ENCODE measurements at places on chromosomes 1 and 21.

GRCh38 chr1:64948216-64948615, 18.1 kb downstream of the JAK1 start:
- DNase-seq: no peak

DNA sequence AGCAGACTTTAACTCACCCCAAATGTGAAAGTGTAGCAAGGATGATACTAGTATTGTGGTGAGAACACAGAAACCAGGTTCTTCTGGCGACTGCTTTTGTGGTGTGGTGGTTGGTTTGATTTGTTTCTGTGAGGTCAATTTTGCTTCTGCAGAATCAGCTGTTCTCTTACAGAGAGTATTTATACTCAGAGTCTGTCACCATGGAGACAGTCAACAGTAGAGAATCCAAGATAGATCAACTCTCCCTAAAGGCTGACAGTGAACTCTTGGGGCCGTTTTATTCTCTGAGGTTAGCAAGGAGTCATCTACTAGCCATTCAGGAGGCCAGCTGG, at the start of gene CFAP107:
Gene CFAP107 (plus strand): TSS at position 209 of the 332 bp plus-strand sequence. CDS start 231 bp downstream, outside the sequence.
- no peak for DNase-seq

- no peak for DNase-seq
These were observed 189.1 kb downstream of the RASAL2 start for GRCh38 chr1:178282949-178283367.

DNA sequence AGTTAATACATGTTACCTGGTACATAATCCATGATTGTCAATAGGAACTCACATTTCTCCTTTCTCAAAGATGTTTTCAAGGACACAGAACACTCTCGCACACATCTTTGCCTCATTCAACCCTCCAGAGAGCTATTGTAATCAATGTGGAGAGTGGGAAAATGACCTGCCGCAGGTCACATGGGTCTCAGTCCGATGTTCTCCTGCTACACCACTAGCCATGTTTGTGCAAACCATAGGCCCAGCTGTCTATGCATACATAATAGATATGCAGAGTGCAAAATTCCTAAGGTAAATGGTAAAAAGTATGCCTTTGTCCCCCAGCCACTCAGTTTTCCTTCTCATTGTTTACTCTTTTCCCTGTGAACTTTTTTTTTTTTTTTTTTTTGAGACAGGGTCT, 89.2 kb downstream of the ADSS2 start:
- no peak for DNase-seq

DNA sequence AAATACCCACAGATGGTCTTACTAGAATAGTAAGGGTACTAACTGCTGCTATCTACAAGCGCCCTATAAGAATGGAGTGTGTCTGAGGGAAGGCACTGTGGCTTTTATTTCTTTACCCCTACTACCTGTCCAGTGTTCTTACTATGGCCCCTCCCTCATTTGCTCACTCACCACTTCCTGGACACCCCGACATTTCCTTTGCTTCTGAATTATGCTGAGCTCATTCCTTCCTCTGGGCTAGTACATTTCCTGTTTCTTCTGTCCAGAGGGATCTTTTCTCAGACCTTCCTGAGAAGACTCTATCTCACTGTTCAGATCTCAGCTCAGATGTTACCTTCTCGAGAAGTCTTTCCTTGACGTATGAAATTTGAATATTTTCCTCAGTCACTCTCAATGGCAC, 192.1 kb upstream of the DAB1 start:
- DNase-seq: no peak
